H9 (cell line): ENCODE measurements at places on chromosomes 2 and 18. TPM values are rescaled to one million over a fixed set of nuclear protein-coding genes. Genes with fewer than 3 reads are reported as not detected.

GRCh38 chr2:213125646-213126347 is 25.6 kb downstream of the IKZF2 start:
- H3K27ac ChIP-seq, result no peak overlapping the region
- H3K4me3 ChIP-seq, result no peak overlapping the region
- H3K36me3 ChIP-seq, result peaks cover 4% of the 10 kb centered on the region; the same call in 1 of the 2 replicates
- no peaks in the 10 kb centered on the region for H3K27me3 ChIP-seq
- no peaks in the 10 kb centered on the region; the same call in 1 of the 2 replicates for H3K4me1 ChIP-seq
- no peak for DNase-seq

The REG1B gene
- not detected in 2 replicates for total RNA-seq

DNA sequence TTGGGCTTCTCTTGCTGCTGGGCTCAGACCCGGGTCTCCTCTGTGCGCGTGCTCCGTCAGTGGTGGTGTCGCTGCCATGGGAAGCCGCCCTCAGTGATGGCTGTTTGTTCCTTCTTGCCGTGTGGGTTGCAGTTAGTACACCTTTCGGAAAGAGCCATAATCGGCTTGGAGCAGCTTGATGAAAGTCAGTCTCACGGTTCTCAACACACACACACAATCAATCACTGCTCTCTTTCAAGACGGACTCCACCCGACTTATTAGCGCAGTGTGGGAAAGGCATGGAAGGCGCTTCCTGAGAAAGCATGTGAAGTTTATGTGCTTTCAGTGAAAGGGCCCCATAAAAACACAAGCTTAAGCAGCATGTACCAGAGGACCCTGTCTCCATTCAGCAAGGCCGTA is 64.1 kb downstream of the SOX11 start:
- DNase-seq, result no peak
- no peaks in the 10 kb centered on the region for H3K36me3 ChIP-seq
- H3K27me3 ChIP-seq, result no peaks in the 10 kb centered on the region
- H3K27ac ChIP-seq, result no peak overlapping the region
- H3K4me3 ChIP-seq, result no peak overlapping the region

- DNase-seq, result no peak
- peaks cover 5% of the 10 kb centered on the region; the same call in 1 of the 2 replicates for H3K4me1 ChIP-seq
- H3K27me3 ChIP-seq, result no peaks in the 10 kb centered on the region
- H3K27ac ChIP-seq, result no peak overlapping the region
- no peaks in the 10 kb centered on the region for H3K36me3 ChIP-seq
- no peak overlapping the region for H3K4me3 ChIP-seq
These were observed 22.0 kb downstream of the KATNAL2 start for GRCh38 chr18:46939337-46939963.

The ACADL gene
- total RNA-seq, result 0.24 and 0.26 TPM in 2 replicates

The INPP5D gene
- total RNA-seq, result 12.7 and 13.1 TPM in 2 replicates

DNA sequence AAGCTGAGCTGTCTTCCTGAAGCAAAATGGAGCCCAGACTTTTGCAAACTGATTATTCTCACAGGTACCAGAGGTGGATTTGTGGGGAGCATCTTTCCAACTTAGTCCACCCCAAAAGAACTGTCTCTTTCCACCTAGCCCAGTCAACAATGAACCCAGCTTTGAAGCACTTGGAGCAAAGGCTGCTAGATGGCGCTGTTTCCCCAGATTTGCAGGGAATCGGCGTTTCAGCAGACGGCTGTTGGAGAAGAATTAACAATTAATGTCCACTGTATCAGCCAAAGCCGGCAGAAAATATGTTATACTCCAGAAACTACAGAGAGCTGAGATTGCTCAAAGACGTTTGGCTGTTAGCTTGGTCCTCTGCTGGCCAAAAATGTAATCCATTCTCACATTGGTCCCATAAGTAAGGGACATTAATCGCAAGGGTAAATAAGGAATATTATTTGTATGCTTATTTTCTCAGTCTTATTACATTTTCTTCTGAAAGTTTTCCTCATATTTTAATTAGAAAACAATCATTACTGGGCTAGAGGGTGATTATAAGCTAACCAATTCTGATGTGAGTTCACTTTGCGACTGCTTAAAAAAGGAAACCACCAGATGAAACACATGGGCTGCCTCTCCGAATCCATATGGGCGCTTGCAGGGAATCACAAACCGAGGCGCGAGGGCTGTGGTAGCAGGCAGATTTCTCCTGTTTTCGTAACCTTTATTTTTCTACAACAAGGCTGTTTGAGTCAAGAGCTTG is 423.8 kb upstream of the MEX3C start:
- no peaks in the 10 kb centered on the region for H3K27me3 ChIP-seq
- no peak overlapping the region for H3K4me3 ChIP-seq
- peaks cover 3% of the 10 kb centered on the region for H3K36me3 ChIP-seq
- peak; percentile 58 for DNase-seq

GRCh38 chr2:29660201-29660600 is 261.2 kb downstream of the ALK start:
- no peaks in the 10 kb centered on the region for H3K4me1 ChIP-seq
- H3K4me3 ChIP-seq, result no peak overlapping the region
- DNase-seq, result no peak
- no peaks in the 10 kb centered on the region for H3K36me3 ChIP-seq
- H3K27me3 ChIP-seq, result no peaks in the 10 kb centered on the region

DNA sequence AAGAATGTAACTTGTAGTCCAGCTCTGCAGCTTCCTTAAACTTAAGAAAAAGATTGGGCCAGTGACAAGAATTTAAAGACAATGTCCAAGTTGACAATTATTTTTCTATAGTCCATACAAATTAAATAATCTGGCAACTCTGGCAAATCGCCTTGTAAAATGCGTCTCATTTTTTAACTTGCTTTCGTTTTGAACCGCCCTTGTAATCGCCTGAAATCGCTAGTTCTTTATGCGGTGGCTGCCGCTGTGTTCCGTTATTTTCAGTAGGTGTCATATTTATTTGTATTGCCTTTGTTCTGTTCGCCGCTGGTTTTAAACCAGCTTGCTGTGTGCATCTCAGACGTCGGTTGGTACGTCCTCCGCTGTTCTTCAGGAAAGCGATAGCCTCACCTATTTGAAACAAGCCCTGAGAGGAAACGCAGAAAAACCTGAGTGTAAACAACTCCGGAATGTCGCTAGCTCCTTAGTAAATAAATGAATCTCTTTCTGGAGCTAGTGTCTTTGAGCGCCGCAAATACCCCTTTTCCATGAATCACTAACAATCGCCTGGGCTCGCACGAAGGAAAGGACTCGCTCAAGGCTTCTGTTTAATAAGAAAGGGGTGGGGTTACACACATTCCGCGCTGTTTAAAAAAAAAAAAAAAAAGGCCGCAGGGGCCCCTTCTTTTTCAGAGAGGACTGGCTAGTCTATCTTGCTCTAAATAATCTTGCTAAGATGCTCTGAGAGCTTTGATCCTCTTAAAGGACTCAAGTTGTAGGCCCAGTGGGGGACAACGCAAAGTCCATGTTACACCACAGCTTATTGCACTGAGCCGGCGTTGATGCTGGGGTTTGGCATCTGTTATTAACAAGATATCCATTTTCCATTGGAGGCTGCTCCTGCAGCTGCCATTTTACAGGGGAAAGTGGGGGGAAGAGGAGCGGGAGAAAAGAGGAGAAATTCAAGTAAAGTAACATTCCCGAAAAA is 3.0 kb downstream of the HOXD8 start:
- no peak for DNase-seq
- H3K36me3 ChIP-seq, result no peaks in the 10 kb centered on the region
- H3K4me1 ChIP-seq, result no peaks in the 10 kb centered on the region; the same call in 1 of the 2 replicates
- H3K27me3 ChIP-seq, result peaks cover 92% of the 10 kb centered on the region
- no peak overlapping the region for H3K27ac ChIP-seq

The TLX2 gene
- total RNA-seq, result 0.20 and 0.26 TPM in 2 replicates

GRCh38 chr18:63686871-63687270 is 15.9 kb upstream of the SERPINB11 start:
- H3K4me1 ChIP-seq, result peaks cover 4% of the 10 kb centered on the region; the same call in 1 of the 2 replicates
- no peak overlapping the region for H3K4me3 ChIP-seq
- DNase-seq, result no peak
- H3K27me3 ChIP-seq, result no peaks in the 10 kb centered on the region
- H3K36me3 ChIP-seq, result peaks cover 6% of the 10 kb centered on the region
- no peak overlapping the region for H3K27ac ChIP-seq

GRCh38 chr2:10317646-10318045 is 14.9 kb downstream of the HPCAL1 start:
- no peaks in the 10 kb centered on the region for H3K36me3 ChIP-seq
- no peaks in the 10 kb centered on the region for H3K27me3 ChIP-seq
- H3K4me1 ChIP-seq, result no peaks in the 10 kb centered on the region
- no peak for DNase-seq
- H3K4me3 ChIP-seq, result no peak overlapping the region
- H3K27ac ChIP-seq, result no peak overlapping the region

GRCh38 chr2:242027676-242028450 is 158.3 kb downstream of the RTP5 start:
- no peak overlapping the region for H3K27ac ChIP-seq
- H3K27me3 ChIP-seq, result no peaks in the 10 kb centered on the region
- no peak overlapping the region for H3K4me3 ChIP-seq
- H3K4me1 ChIP-seq, result no peaks in the 10 kb centered on the region
- DNase-seq, result peak; percentile 14

The IGFBP2 gene
- 363 and 366 TPM in 2 replicates for total RNA-seq

The FAM110C gene
- 3.4 and 3.6 TPM in 2 replicates for total RNA-seq

GRCh38 chr2:239874636-239875356 is 150.3 kb downstream of the NDUFA10 start:
- no peak overlapping the region for H3K27ac ChIP-seq
- no peaks in the 10 kb centered on the region for H3K27me3 ChIP-seq
- no peak overlapping the region for H3K4me3 ChIP-seq

DNA sequence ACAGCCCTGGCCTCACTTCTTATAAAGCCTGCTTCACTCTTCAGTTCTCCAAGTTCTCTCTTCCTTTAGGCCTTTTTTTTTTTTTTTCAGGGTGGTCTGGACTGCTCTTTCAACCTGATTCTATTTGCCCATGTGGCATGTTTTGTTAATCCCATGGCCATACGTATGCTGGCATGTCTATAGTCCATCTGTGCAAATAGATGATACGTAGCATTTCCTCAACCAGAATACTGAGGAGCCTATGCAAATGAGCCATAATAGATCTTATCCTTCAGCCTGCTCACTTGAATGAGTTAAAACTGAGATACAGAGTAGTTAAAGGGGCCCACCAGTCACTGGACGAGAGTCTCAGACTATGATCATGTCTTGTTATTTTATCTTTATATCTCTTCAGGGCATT is 265.2 kb upstream of the CXCR4 start:
- no peaks in the 10 kb centered on the region for H3K4me1 ChIP-seq
- no peak overlapping the region for H3K4me3 ChIP-seq
- H3K36me3 ChIP-seq, result no peaks in the 10 kb centered on the region
- H3K27me3 ChIP-seq, result no peaks in the 10 kb centered on the region
- no peak overlapping the region for H3K27ac ChIP-seq

GRCh38 chr18:28404694-28405093 is 227.8 kb upstream of the CDH2 start:
- DNase-seq, result no peak
- no peak overlapping the region for H3K4me3 ChIP-seq
- H3K4me1 ChIP-seq, result no peaks in the 10 kb centered on the region
- no peaks in the 10 kb centered on the region for H3K27me3 ChIP-seq
- no peak overlapping the region for H3K27ac ChIP-seq
- no peaks in the 10 kb centered on the region for H3K36me3 ChIP-seq

The MARCHF4 gene
- total RNA-seq, result 0.26 and 0.33 TPM in 2 replicates

The CPO gene
- 0.66 and 0.68 TPM in 2 replicates for total RNA-seq
